Stimulated activated CD4-positive, alpha-beta T cell treated with anti-CD3 and anti-CD28 coated beads, Interleukin-15, amount 100 ng/mL, for 1 hour (primary cell): ENCODE measurements at places on chromosomes 11 and 22.

DNA sequence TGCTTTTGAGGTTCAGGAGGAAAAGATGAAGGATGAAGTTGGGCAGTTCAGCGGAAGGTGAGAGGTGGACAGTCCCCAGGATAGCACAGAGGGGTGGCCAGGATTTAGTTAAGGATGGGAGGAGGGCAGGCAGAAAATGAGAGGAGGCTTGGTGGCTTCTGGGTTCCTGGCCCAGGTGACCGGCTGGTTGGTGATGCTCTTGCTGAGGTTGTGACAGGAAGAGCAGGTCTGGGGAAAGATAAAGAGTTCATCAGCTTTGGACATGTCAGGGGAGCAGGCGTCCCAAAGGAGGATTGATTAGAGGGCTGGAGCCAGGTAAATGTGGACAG lies 27.6 kb upstream of the P2RY2 start:
- no peak for DNase-seq

DNA sequence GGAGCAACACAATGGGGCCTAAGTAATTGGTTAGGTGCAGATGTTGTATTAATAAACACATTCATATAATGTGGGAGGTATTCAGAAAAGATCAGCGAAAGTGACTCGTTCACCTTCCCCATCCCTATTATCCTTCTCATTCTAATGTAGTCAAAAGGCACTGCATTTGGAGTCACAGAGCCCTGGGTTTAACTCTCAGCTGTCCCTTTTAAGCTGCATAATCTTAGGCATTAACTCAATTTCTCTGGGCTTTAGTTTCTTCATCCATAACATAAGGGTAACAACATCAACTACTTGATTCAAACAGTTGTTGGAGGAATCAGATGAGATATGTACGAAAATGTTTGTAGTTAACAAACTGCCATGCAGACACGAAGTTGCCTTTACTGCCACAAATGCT lies 187.6 kb upstream of the PITPNB start:
- DNase-seq: no peak

GRCh38 chr11:27473017-27473406 lies 422 bp upstream of the LGR4 start:
- DNase-seq: no peak

- no peak for DNase-seq
These were observed 1.3 kb downstream of the CSKMT start for GRCh38 chr11:62666259-62666926.

GRCh38 chr22:33014621-33015020 lies 43.6 kb downstream of the SYN3 start:
- DNase-seq: no peak

- no peak for DNase-seq
These were observed 9.7 kb downstream of the MS4A12 start for GRCh38 chr11:60502221-60502775.

DNA sequence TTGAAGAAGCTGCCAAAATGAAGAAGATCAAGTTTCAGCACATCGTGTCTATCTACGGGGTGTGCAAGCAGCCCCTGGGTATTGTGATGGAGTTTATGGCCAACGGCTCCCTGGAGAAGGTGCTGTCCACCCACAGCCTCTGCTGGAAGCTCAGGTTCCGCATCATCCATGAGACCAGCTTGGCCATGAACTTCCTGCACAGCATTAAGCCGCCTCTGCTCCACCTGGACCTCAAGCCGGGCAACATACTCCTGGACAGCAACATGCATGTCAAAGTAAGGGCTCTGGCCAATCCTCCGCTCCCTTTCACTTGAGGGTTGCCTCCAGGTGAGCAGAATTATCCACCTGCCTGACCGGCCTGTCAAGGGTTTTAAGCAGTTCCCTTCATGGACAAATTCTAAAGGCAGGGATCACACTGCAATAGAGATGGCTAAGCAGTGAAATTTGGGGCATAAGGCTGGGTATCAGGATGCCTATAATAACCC lies 6.0 kb downstream of the ANKK1 start:
- no peak for DNase-seq
